ENCODE measurements at places on chromosomes 5 and 9.

- no peak for DNase-seq
Measured at GRCh38 chr9:121269642-121270254, 1.8 kb downstream of the GSN start.

DNA sequence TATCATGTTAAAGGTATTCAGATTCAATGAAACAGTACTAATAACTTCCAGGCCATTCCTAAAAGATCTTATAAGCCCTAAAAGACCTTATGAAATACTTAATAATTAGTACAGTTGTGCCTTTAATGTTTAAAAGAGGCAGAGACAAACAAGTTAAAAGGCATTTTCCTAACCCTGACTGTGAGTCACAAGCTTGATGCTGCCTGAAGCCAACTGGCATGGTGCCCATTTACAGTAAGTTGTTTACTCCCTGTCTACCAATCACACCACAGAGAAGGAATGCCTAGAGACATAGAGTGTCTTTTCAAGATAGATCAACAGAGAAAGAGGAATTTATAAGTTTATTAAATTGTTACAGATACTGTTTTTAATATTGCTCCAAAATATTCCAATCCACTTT, 47.8 kb downstream of the NR3C1 start:
- no peak for DNase-seq

DNA sequence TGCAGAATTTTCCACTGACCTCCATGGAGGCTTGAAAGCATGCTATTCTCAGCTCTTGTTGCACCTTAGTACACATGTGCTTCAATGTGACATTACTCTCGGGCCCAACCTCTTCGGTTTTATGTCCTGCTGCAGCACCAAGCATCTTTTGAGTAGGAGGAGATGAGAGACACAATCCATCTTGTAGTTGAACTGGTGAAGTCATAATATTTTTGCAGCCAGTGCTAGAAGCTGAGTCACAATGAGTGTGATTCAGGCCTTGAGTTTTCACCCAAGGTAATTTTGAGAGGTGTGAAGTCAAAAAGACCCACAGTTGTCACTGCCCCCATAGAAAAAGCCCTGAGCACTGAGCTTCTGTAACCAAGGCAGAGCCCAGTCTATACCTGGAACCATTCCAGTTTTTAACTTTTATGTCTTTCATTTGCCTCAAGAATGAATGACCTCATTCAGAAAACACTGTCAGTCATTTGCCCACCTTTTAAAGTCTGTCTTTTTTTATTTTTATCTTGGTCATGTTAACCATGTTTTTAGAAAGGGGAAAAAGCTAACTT, 117.7 kb downstream of the ZNF462 start:
- no peak for DNase-seq

DNA sequence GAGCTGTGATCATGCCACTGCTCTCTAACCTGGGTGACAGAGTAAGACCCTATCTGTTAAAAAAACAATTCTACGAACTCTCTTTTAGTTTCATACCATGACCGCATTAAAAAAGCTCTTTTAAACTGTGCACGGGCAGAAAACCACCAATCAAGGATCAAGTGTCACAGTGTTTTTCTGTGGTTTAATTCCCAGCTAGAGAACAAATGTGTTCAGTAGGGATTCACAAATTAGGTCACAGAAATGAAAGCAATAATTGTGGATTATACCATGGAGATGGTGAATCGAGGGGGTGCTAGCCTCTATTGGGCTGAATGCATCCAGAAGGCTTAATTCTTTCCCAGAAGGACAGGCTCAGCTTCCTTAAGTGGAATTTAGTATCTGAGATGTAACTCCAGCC, 79.1 kb downstream of the ATG10 start:
- no peak for DNase-seq

DNA sequence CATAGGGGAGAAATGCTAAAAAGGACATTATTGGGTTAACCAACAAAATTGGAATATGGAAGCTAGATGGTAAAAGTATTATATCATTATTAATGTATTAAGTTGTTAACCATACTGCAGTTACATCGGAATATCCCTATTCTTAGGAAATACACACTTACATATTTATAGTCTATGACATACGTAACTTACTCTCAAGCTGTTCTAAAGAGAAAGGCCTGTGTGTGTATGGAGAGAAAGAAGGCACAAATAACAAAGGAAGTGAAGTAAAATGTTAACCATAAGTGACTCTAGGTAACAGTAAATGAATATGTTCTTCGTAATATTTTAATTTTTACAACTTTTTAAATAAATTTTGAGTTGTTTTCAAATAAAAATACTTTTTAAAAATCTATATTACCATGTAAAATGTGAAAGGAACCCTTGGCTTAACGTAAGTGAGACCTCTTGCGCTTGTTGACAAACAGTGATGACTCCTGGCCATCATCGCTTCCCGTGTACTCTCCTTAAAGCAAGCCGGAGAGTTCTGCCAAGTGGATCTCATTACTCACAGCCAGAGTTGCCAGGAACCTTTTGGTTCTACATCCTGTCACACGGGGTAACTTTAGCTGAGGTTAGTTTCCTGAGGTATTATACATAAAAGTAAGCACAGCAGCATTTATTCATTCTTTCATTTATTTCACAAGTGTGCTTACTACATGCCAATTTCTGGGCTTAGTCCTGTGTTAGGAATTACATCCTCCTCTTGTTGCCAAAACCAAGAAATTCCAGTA, 165.4 kb downstream of the EPB41L4A start:
- DNase-seq = no peak

DNA sequence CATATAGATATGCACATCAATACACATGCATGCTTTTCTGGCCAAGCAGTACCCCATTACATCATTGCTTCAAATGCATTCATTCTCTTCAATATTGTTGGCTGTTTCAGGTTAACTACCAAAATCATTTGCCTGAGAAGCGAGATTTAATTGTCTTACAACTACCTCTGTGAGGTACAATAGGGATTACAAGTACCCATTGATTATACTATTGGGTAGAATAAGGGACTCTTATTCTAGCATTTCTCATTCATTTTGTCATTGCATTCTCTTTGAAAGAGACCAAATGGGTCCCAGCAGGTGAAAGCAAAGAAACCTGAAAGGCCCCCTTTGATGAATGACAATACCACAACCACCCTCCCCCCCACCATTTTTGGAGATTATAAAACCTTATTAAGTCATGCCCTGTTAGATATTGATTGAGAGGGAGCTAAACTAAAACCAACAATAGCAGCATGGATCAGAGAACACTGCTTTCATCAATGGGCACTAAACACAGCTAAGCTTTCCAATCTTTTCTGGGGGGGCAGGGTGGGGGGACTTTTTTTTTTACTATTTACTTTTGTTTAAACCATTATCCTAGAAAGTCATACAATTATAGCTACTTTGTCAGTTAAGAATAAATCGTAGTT, 375.0 kb upstream of the CCNH start:
- DNase-seq = no peak

- no peak for DNase-seq
Measured at GRCh38 chr9:134186471-134187109, 22.2 kb upstream of the RNU6ATAC start.

DNA sequence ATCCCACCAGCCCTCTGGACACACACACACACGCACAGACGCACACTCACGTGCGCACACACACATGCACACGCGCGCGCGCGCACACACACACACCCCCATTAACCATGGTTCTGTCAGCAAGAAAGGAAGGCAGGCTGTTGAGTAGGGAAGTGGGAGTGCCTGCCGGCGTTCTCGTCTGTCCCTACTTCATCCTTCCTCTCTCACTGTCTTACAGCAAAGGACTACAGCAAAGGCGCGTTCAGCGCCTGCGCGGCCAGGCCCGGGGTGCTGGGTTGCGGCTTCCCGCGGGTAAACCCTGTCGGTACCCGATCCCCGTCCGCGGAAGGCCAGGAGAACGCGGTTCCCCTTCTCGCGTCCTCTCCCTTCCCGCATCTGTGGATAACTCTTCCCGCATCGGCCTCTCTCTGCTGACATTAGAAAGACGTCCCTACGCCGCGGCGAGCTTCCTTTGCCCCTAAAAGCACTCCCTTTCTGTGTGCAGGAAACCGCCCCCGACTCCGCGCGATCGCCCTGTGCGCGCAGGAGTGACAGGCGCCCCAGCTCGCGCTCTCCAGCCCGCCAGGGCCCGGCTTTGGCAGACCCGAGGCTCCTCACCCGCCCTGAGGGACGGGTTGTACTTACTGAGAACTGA, 219.2 kb downstream of the AGTPBP1 start:
- no peak for DNase-seq

- DNase-seq = no peak
Measured at GRCh38 chr5:164435576-164435975, 930.2 kb downstream of the MAT2B start.

DNA sequence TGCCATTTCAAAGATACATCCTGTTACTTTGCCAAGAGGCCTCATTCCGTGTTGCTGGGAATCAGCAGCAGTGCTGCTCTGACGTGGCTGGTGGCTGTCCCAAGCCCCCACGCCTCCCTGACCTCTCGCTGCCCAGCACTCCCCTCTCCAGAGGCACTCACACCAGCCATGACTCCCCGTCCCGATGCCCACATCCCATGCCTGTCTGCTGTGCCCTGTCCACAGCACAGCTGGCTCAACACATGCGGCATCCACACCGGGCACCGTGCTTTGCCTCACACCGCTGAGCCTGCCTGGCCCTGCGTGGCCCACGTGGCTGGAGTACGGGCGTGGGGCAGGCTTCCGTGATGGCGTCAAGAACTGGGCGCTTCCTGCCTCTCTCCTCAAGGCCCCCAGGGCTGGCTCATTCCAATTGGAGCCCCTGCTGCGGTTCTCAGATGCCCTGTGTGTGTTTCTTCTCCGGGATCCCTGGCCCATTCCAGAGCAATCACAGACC, 7.8 kb upstream of the LCN1 start:
- DNase-seq = no peak

- DNase-seq = no peak
Measured at GRCh38 chr9:114851306-114851705, 45.5 kb upstream of the TNFSF15 start.

DNA sequence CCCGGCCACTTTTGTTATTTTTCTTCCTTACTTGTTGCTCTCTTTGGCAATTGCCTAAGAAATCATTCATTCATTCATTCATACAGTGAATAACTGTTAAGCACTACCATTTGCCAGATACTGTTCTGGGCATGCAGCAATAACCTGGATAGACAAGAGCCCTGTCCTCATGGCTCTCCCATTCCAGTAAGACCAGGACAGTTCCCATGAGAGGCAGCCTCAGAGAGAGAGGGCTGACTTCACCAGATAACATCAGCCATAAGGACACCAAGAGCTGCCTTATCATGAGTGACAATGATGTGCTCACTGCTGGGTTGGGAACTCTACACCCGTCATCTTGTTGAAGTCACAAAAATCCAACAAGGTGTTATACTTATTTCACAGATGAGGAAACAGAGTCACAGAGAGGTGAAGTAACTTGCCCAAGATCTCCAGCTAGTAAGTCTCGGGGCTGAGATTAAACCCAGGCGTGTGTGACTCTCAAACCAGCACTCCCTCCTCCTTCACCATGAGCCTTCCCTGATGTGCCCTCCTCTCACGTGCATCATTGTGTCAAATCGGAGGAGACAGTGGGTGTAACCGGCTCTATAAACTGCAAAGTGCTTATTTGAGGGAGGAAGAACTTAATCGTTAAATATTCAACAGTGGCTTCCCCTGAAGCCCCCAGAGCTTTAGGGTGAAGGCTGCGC, 61.1 kb upstream of the TBC1D2 start:
- DNase-seq = no peak

DNA sequence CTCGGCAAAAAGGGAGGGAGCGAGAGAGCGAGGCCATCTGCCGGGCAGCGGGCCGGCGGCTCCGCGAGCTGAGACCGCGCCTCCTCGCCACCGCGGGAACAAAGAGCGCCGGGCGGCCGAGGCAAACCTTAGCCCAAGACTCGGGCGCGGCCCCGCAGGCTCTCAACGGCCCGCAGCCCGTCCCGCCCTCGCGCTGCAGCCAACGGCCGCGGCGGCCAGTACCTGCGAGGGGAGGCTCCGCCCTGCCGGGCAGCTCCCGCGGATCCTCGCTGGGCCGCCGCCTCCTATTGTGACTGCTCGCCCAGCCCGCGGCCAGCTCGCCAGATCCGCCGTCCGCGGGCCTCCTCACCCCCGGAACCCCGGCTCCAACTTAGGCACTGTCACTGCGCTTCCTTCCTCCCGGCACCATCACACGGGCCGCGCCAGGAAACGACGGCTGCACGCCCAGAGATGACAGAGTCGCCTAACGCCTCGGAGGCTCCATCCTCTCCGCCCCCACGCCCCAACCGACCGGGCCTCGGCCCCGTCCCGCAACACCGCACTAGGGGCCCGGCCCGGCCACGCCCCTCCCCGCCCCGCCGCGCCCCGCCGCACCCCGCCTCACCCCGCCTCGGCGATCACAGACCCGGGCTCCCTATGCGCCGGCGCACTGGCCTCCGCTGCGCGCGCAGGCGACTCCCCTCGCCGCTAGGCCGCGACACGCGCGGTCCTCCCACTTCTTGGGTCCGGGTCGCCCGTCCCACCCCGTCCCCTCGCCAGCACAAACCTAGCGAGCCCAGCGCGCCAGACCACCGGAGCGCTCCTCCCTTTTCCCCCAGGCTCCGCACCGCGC, 479 bp upstream of the RNF38 start:
- DNase-seq = peak; percentile 84

GRCh38 chr9:107471552-107471951, 18.0 kb downstream of the KLF4 start:
- no peak for DNase-seq

DNA sequence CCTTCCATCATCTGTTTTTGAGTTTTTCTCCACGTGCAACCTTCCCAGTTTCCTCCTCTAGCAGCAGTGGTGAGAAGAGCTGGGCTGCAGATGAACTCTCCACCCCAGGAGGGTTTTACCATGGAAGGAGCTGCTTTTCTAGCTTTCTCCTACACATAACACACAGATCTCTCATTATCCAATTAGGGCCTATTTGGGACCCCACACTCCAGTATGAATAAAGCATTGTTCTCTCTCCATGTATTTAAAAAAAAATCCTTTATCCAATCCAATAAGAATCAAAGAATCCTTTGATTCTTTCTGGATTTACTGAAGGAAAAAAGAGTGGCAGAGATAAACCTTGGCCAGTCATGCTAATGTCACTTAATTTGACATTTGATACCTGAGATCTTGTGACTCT, 31.6 kb upstream of the NAA35 start:
- no peak for DNase-seq

- DNase-seq = peak; percentile 20
Measured at GRCh38 chr5:142014911-142015584, 2.2 kb upstream of the GNPDA1 start.

GRCh38 chr9:89661956-89662717, 57.3 kb downstream of the GADD45G start:
- no peak for DNase-seq

GRCh38 chr5:1729641-1730486, 69.8 kb downstream of the MRPL36 start:
- DNase-seq = no peak

All from stimulated activated CD4-positive, alpha-beta T cell treated with anti-CD3 and anti-CD28 coated beads, TNF-alpha, amount 100 ng/mL, for 4 hours (primary cell).